ENCODE measurements at places on chromosomes 1 and 21.

DNA sequence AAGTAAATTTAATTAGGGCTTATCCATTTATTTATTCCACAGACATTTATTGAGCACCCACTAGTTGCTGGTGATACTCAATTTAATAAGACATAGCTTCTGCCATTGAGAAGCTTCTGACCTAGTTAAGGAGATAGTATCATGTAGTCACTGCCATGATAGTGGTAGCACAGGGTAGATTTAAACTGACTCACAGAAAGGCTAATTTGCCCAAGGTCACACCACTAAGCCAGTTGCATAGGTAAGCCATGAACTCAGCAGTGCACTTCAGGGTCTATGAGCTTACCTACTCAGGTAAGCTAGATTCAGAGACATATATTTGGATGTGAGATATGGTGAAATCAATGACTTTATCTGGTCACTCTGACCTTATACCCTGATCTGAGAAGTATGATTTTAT lies 168.4 kb downstream of the TNFSF18 start:
- DNase-seq, result no peak

DNA sequence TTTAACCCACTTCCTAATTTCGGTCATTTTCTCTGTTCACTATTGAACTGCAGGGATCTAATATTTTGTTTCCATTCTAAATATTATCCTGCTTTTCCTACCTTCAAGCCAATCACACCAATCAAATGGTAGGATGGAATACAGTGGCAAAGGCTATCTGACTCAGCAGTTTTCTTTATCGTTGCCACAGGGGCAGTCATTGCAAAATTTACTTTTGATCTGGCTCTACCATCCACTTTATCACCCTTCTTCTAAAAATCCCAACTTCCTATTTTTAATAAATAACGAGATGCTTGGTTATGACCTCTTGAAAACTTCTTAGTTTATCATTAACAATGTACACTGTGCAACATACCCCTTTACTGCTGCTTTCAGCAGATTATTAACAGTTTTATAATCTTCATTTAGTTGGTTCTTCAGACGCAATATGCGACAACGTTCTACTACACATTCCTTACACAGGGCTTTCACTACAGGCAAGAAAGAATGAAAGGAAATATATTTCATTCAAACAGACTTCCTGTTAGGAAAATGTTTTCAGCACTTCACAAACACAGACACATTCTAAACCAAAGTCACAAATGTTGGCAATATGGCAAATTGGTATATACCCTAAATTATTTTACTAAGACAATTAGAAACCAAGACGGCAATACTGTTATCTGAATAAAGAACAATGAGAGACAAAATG lies 52.3 kb upstream of the RAP1GAP start:
- DNase-seq, result no peak

- DNase-seq, result no peak
Observed at GRCh38 chr1:157099633-157100009, at the start of gene ETV3L. ETV3L (minus strand) TSS chr1:157099808; CDS start chr1:157099523, 285 bp downstream.

DNA sequence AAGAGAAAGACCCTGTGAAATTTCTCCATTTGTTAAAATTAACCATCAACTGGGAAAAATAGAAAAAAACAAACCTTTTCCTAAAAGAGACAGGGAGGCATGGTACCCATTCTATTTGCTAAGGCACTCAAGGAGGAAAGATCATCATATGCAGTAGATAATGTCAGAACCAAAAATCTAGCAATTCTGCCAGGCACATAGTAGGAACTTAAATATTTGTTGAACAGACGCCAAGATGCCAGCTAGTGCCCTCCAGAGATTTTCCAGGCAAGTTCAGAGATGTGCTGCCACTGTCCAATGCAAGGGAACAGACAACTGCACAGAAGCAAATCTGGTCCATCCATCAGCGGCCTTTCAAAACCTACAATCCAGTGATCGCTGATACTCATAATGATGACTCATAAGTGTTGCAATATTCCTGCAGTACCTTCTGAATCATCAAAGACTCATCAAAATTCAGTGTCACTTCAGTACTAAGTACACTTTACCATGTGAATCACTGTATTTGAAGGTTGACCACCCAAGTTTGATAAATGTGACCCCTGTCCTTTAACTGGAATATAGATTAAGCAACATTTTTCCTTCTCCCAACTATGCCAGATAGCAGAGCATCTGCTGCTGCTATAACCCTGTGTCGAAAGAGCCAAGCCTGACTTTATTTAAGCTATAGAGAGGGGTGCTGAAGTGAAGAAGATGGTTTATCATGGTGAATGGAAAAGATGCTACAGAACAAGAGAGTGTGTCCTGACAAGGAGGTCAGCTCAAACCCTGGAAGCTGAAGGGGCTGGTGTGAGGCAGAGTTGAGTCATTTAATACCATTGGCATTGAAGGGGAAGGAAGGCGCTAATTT lies 99.1 kb downstream of the MT1HL1 start:
- DNase-seq, result no peak

GRCh38 chr1:203990118-203990517 lies 82.8 kb upstream of the SOX13 start:
- DNase-seq, result no peak

GRCh38 chr1:171803461-171804022 lies 22.1 kb downstream of the METTL13 start:
- no peak for DNase-seq

- no peak for DNase-seq
Observed at GRCh38 chr1:54357967-54358366, 48.2 kb downstream of the SSBP3 start.

DNA sequence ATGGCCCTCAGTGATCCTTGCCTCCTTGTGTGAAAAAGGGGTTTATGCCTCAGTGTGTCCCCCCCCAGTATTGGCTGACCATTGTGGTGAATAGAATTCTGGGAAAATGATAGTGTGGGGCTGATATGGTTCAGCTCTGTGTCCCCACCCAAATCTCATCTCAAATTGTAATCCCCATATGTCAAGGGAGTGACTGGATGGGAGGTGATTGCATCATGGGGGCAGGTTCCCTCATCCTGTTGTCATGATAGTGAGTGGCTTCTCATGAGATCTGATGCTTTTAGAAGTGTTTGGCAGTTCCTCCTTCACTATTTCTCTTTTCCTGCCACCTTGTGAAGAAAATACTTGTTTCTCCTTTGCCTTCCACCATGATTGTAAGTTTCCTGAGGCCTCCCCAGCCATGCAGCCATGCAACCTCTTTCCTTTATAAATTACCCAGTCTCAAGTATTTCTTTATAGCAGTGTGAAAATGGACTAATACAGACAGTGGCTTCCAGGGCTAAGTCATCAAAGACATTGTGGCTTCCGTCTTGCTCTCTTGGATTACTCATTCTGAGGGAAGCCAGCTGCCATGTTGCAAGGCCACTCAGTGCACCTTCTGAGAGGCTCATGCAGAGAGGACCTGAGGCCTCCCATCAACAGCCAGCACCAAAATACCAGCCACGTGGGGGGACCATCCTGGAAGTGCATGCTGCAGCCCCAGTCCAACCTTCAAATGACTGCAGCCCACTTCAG lies 40.6 kb upstream of the SOD1 start:
- DNase-seq, result no peak

DNA sequence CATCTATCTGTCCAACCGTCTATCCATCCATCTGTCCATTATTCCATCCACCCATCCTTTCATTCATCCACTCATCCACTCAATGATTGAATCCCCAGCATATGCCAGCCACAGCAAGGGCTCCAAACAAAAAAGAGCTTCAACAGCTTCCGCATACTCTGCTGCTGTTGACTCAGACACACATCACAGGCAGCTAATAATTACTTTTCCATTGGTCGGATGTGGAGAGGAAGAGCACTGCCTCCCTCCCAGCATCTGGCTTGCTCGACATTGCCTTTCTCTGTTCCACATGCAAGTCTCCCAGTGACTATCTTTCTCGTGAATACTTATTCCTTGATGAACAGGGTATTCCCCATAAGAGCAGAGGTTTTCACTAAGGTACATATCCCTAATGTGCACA lies 176.5 kb downstream of the HIVEP3 start:
- DNase-seq, result no peak

GRCh38 chr1:80818211-80818610 lies 982.5 kb upstream of the ADGRL2 start:
- no peak for DNase-seq

DNA sequence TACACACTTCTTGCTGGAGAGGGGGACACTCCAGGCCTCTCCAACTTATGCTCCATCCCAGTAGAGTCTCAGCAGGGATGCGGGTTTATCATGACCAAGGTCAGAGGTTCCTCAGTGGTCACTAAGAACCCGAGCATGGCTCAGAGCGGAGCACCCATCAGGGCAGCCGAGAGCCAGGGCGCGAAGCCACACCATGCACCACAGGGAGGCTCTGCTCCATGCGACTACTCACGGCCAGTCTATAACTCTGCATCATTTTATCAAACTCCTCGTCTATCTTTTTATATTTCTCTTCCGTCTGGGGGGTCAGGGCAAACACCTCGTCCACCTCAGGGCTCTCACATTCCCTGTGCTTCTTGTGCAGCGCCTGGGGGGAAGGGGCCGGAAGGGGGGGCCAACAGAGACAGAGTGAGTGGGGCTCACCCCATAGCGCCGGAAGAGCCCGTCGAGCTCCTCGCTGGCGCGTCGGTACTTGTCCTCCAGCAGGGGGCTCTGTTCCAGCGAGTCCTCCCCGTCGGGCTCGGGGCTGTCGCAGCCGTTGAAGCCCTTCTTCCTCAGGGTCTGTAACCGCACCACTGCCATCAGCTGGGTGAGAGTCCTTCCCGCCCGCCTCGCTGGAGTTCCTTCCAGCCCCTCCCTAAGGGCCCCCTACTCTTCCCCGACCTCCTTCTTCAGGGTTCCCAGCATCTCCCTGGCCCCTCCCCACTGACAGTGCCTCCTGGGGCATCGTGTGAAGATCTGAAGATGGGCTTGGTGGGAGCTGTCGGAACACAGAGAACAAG lies 20.0 kb downstream of the MEF2D start:
- DNase-seq, result no peak

DNA sequence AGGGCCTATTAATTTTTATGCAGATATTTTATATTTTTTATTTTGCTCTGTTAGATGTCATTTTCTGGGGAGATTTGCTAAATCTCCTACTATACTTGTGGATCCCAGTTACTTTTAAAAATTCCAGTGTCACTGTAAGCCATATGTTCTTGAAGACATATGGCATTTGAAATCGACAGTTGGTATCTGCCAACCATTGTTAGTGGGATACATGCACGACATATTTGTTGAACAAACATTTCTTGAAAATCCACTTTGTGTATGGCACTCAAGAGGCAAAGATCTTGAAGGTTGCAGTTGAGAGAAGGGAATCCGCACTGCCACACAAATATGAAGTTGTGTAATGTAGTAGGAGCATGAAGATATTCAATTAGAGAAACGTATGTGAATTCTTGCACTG lies 287.7 kb downstream of the HHAT start:
- DNase-seq, result no peak

DNA sequence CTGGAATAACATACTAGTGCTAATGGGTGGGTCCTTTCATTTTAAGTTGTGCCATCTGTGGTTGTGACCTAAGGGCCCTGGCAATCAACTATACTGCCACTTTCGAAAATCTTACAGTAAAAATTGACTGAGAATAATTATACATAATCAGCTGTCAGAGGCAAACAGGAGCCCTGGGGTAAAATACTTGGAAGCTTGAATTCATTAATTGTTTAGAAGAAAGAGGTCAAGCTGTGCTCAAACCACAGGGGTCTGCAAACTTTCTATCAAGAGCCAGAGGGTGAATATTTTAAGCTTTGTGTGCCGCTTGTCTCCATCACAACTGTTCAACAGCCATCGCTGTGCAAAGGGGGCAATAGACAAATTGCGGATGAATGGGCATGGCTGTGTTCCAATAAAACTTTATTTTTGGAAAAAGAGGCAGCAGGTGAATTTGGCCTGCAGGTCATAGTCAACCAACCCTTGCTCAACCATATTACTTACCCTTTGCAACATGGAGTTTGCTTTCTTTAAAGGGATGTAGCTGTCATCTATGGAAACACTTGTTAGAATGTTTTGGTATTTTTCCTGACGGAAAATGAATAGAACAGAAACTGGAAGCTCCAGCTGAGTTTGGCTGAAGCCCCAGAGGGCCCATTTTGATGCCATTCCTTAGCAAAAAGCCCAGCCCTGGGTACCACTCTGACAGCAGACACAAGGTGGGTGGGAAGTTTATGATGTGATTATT lies 35.7 kb upstream of the USP1 start:
- no peak for DNase-seq

DNA sequence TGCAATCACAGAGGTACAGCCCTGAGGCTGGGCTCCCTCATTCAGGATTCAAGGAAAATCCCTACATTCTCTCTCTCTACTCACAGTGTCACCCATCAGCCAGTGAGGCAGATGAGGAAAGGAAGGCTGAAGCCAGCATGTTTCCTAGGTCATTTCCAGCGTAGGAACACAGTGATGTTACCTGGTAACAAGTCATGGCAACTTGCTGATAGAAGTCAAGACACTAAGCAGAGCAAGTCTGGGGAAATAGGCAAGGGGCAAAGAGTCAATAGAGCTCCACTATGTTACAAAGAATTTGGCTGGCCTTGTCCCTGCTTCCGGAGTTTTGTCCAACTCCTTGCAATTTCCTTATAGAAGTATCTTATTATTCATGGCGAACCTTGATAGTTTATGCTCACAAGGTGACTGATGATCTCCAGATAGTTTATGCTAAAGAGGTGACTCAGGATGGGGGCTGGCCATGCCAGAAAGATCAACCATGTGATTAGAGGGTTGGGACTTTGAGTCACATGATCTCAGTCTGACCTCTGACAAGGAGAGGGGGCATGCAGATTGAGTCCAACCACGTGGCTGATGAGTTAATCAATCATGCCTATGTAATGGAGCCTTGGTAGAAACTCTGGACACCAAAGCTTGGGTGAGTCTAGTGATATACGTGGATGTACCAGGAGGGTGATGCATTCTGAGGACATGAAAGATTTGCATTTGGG lies 51.1 kb downstream of the SUSD4 start:
- DNase-seq, result no peak

DNA sequence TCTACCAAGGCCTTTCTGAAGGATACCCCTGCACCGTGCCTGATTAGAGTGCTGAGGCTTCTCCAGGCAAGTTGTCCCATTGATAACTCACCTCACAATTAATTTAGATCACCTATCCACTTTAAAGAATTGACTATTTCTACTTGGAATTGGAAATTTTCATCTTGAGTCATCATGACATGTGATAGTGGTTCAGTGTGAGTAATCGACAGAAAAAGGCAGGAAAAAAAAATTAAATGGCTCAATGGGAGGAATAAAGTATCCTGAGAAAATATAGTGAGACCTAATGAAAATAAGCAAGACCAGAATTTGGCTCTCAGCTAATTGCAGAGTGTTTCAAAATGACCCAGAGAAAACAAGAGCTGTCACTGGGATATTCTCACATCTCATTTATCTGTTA lies 222.4 kb upstream of the C8B start:
- no peak for DNase-seq

- no peak for DNase-seq
Observed at GRCh38 chr1:54380290-54380882, 25.8 kb downstream of the SSBP3 start.

- DNase-seq, result no peak
Observed at GRCh38 chr1:224831501-224831900, 98.0 kb upstream of the DNAH14 start.

All from cerebellar nuclear complex (tissue), 1 donor.